ENCODE measurements at places on chromosomes 6 and 20.
A peak's percentile ranks its signal among the peaks of the same experiment; 100 is the strongest.

GRCh38 chr6:12102350-12102749 is 90.2 kb downstream of the HIVEP1 start:
- no peak for DNase-seq

- DNase-seq, result no peak
Observed at GRCh38 chr6:17998442-17998841, 11.0 kb upstream of the KIF13A start.

DNA sequence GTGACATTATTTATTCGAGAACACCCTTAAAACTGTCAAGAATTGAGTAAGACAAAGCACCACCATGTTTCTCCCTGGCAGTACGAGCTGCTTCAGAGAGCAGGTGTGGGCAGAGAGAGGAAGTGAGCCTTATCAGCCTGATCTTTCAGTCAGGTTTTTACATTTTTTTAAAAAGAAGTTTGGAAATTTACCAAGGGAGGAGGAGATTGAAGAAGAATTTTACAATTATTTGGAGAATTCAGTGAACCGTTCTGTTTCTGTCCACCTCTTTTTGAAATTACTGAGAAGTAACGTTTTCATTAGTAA is 75.5 kb downstream of the ZDHHC14 start:
- DNase-seq, result no peak

GRCh38 chr20:38032585-38033329 is 499 bp downstream of the TTI1 start:
- no peak for DNase-seq

- DNase-seq, result no peak
Observed at GRCh38 chr20:62602550-62602949, 39.8 kb upstream of the SLCO4A1 start.

DNA sequence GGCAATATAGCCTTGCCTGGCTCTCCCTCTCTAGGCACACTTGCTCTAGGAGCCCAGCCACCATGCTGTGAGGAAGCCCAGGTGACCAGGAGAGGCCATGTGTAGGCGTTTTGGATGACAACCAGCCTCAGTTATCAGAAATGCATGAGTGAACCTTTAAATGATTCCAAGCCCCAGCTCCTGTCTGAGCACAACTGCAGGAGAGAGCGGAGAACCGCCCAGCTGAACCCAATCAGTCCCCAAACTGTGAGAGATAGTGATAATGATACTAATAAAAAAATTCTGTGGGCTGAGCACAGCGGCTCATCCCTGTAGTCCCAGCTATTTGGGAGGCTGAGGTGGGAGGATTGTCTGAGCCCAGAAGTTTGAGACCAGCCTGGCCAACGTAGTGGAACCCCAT is 83.8 kb upstream of the TOX2 start:
- DNase-seq, result no peak

- DNase-seq, result no peak
Observed at GRCh38 chr20:41733151-41733550, 115.0 kb upstream of the CHD6 start.

GRCh38 chr6:150194195-150194594 is 51.4 kb downstream of the PPP1R14C start:
- no peak for DNase-seq

DNA sequence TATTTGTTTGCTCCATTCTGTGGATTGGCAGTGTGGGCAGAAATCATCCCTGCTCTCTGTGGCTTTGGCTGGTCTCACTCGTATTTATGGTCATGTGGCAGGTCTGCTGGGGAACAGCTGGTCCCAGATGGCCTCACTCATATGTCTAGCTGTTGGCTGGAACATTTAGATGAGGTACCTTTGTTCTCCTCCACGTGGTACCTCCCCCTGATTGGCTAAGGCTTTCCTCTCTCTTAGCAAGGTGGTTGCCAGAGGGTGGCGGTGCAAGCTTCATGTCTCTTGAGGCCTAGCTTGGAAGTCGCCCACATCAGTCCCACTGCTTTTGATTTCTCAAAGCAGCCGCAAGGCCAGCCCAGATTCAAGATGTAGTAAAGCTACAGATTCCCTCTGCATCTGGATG is 348.5 kb upstream of the BTBD3 start:
- DNase-seq, result no peak

DNA sequence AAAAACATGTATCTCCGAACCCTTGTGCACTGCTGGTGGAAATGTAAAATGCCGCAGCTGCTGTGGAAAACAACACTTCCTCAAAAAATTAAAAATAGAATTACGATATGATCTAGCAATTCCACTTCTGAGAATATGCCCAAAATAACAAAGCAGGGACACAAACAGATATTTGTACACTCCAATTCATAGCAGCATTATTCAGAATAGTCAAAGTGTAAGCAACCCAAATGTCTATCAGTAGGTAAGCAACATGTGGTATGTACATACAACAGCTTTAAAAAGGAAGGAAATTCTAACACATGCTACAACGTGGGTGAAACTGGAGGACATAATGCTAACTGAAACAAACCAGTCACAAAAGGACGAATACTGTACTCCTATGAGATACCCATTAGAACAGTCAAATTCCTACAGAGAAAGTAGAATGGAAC is 5.7 kb upstream of the RAB5IF start:
- no peak for DNase-seq

DNA sequence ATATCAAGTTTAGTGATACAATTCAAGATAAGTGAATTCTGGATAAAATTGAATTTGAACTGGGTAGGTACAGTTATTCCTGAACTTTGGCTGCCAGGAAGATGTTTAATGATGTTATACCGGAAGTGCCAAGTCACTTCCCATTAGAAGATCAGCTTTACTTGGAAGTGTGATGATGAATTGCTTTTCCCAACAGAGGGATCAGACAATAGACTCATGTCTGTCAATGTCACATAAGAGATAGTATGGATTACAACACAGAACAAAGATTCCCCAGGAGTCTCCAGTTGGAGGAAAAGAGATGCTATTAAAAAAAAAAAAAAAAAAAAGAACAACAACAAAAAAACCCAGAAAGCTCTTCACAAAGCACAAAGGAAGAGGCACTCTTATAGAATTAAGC is 497.9 kb upstream of the EPHA7 start:
- no peak for DNase-seq

DNA sequence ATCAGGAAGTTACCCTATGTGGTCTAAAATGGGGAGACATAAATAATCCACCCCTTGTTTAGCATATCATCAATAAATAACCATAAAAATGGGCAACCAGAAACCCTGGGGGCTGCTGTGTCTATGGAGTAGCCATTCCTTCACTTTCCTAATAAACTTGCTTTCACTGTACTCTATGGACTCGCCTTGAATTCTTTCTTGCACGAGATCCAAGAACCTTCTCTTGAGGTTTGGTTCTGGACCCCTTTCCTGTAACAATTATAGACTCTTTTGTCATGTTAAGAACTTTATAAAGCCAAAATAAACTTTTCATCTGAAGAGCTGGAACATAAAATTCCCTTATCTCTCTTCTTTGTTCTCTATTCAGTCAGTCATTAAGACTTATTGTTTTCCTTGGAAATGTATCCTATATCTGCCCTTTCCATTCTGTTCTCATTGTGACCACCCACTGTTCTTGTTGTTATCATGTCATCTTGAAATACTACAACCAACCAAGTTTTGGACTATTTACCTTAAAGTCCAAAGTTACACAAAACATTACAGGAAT is 29.3 kb upstream of the ZBTB24 start:
- DNase-seq, result no peak

DNA sequence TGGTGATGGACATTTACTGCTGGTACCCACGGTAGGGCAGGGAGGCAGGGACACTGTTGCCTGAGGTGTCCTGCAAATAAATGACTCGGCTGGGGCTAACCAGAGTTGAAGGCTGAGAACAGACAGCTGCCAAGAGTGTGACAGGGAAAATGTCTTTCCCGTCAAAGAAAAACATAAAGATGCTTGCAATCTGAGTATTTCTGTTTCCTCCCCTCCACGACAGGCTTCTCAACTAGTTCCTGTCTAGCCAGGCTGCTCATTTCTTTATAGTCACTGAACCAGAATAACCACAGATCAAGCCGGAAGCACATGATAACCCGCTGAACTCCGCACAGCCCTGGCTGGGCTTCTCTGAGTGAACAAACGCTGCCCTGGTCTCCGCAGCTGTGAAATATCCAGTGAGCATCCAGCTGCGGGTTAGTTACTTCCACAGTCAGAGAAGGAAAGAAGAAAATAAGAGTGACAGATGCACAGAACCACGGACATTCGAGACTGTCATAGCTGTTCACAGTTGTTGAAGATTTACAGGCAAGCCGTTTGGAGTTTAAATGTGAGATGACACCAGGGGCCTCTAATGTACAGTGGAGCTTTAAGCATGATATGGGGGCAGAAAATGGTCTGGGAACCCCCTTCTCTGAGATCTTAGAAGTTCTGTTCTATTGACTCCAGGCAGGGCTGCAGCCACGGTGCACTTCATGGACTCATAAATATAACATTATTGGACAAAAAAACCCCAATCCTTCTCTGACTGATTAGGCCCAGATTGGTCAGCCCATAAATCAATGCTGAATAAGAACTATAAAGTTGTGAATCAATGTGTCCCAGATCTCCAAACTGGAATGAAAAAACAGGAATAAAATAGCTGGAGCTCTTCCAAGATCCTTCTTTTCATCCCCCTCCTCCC is 299.9 kb upstream of the SUPT3H start:
- no peak for DNase-seq

DNA sequence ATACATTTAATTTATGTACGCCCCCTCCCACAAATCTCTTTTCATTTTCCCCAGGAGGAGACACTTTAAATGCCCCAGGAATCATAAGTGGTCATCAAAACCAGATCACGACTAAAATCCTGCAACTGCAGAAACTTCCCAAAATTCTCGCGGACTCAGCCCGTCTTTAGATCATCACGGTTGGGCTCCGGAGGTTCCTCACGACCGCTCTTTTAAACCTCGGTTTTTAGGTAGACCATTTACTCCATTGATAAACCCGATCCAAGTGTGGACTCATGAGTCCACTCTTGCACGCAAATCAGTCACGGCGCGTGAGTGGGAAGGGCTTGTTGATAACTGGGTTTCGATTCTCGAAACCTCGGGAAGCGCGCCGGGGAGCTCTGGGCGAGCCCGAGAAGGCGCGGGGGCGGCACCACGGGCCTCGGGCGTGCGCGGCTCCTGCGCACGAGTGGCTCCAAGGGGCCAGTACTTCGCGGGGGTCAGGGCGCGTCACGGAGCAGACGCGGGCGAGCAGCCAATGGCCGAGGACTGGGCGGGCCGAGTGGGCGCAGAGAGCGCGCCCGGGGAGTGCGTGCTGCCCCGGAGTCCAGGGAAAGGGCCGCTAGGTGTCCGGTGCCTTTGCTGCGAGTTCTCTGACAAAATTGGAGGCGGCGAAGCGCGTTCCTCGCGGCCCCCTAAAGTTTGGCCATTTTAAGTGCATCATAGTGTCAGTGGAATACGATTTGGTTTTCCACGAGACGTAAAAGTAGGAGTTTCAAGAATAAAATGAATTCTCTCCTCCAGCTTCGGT is 635 bp upstream of the TENT5A start:
- peak; percentile 50 for DNase-seq

DNA sequence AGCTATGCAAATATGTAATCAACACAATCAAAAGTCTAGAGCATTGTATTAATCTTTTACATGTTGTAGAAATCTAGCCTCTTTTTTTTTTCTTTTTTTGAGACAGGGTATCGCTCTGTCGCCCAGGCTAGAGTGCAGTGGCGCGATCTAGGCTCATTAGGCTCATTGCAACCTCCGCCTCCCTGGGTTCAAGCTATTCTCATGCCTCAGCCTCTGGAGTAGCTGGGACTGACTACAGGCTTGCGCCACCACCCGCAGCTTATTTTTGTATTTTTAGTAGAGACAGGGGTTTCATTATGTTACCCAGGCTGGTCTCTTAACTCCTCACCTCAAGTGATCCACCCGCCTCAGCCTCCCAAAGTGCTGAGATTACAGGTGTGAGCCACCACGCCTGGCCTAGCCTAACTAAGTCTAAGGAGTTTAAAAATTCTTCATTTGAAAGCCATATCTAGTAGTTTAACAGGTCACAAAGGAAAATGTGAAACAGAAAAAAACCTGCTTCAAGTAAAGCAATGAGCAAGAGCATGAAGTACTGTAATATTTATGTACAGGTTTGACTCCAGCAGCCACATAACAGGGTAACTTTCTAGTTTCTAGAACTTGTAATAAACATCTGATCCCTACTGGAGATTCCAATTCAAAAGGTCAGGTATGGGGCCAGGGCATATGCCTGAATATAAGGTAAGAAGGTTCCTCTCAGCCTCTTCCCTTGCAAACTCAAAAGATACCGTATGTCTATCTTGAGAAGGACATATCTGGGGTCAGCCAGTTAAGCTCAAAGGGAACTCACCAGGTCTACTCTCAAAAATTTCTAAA is 4.4 kb downstream of the CPNE1 start:
- no peak for DNase-seq

GRCh38 chr6:56628105-56628504 is 14.6 kb downstream of the DST start:
- DNase-seq, result no peak

GRCh38 chr20:32556312-32557184 is 28.6 kb downstream of the NOL4L start:
- DNase-seq, result no peak

GRCh38 chr6:93194480-93194879 is 224.9 kb downstream of the EPHA7 start:
- DNase-seq, result no peak

DNA sequence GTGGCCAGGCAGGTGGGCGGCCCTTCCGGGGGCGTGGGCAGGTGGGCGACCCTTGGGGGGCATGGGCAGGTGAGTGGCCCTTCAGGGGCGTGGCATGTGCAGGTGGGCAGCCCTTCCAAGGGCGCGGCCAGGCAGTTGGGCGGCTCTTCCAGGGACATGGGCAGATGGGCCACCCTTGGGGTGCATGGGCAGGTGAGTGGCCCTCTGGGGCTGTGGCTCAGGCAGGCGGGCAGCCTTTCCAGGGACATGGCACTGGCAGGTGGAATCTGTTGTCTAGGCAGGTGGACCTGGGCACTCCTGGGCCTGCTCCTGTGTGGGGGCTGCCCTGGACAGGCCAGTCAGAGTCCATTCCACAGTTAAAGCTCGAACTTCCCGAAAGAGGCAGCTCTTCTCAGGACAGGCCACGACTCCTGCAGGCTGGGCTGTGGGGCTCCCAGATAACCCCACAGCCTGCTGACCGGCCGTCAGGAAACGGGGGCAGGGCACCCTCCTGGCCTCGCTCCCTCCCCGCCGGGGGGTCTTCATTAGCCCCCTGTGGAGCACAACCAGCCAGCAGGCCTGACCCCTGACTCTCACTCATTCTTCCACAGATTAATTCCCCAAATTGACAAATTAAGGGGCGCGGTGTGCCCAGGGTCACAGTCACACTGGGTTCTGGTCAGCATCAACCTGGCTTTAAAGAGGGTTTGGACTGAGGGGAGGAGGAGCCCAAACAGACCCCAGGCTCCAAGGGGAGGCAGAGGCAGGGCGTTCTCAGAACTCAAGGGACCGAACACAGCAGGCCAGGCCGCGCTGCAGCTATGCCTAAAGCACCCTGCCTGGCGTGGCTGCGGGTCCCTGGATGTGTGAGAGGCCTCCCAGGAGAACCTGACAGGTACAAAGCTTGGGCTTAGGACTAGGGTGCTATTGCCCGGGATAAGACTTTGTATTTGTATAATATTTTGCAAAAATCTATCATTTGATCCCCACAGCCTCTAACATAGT is 130.0 kb downstream of the DLL1 start:
- no peak for DNase-seq

- DNase-seq, result no peak
Observed at GRCh38 chr6:168232062-168232461, 87.5 kb downstream of the DACT2 start.

Measured in activated naive CD4-positive, alpha-beta T cell (primary cell).